LHCN-M2 (cell line): ENCODE measurements at places on chromosomes 3 and 15.
A peak's percentile ranks its signal among the peaks of the same experiment; 100 is the strongest.

DNA sequence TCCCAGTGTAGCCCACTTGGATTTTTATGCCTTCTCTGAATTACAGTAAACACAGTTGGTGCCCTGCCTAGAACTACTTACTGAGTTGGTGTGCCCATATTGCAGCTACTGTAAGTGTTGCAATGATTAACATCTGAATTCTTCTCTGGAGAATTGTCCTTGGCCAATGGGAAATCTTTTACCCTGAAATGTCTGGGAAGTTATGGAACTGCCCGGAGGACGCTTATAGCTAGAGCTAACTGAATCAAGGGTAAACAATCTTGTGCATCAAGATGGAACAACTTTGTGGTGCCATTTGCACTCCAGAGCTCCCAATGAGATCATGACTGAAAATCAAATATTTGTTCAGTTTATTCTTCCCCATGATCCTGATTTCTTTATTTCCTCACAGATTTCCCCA is 246.7 kb upstream of the CBLB start:
- DNase-seq, result no peak

DNA sequence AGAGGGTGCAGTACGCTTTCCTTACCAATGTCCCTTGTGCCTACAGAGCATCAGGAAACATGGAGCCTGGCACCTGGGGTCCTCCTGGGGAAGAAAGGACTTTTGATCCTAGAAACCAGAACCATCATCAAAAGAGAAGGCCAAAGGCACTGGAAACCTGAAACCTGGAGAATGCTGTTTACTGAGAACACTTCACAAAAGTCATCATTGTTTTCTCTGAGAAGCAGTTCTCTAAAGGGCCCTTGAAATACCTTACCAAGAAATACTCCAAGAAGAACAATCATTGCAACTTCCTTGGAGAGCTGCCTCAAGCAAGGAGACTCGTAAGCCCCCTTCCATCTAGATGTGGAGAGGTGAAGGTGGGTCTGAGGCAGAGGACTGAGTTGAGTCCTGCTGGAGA is 66.0 kb downstream of the TLE3 start:
- no peak for DNase-seq

- no peak for DNase-seq
These were observed 135.1 kb downstream of the TBL1XR1 start for GRCh38 chr3:177062052-177062732.

- DNase-seq, result no peak
These were observed 139.1 kb upstream of the RAD18 start for GRCh38 chr3:9102240-9102981.

- DNase-seq, result no peak
These were observed 17.4 kb upstream of the RAF1 start for GRCh38 chr3:12681089-12681942.

- no peak for DNase-seq
These were observed 22.3 kb downstream of the C2CD4B start for GRCh38 chr15:62142736-62143135.

DNA sequence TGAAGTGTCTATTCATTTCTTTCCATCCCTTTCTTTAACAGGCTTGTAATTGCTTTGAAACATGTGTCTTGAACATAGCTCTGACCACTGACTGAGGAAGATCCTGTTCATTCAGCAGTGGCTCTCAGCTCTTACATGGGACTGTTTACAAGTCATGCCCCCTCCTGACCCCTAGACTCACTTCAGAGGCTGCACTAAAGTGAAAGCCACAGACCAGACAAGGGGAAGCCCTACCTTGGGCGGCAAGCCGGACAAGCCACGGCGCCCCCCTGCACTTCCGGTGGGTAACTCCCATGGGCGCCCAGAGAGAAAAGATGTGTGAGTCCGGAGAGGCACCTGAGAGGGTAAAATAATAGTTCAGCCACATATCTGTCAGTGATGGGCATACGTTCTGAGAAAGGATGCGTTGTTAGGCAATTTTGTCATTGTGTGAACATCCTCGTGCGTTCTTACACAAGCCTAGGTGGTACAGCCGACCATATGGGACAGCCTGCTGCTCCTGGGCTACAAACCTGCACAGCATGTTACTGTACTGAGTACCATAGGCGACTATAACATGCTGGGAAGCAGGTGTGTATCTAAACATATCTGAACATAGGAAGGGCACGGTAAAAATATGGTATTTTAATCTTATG is 116.2 kb downstream of the CHSY1 start:
- no peak for DNase-seq

GRCh38 chr3:13896473-13897154 is 16.7 kb upstream of the WNT7A start:
- peak; percentile 53 for DNase-seq

GRCh38 chr3:45592405-45592804 is 2.1 kb upstream of the LIMD1 start:
- no peak for DNase-seq

DNA sequence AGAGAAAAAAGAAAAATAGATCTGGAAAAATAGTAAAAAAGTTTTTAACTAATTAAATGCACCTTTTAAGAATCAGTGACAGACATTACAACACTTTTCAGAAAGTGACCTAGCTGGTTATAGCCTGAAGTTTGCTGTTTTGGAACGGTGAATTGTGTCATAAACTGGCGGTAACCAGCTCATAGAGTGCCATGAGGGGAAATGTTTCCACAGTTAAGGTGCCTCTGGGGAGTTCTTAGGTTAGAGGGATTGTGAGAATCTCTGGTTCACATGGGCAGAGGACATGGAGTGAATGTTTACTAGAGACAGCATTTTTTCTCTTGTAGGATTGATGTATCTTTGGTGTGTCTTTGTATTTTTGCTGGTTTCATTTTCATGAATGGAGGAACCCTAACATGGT is 2.8 kb downstream of the TBC1D23 start:
- no peak for DNase-seq

DNA sequence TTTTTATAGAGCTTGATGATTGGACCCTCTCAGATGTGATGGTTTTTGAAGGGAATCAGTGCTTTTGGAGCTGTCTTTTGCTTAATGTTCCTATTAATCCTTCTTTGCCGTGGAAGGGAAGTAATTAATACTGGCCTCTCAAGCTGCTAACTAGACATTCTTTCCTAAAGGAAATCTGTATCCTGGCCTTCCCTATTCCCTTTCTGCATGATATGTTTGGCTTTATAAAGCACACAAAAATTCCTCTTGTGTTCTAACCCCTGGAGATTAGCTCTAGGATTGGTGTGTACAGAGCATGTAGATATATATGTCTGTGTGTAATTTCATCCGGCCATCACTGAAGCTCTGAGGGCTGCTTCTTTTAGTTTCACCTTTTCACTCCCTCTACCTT is 6.9 kb downstream of the ATXN7 start:
- no peak for DNase-seq

GRCh38 chr3:74845081-74845480 is 230.6 kb upstream of the CNTN3 start:
- DNase-seq, result no peak

DNA sequence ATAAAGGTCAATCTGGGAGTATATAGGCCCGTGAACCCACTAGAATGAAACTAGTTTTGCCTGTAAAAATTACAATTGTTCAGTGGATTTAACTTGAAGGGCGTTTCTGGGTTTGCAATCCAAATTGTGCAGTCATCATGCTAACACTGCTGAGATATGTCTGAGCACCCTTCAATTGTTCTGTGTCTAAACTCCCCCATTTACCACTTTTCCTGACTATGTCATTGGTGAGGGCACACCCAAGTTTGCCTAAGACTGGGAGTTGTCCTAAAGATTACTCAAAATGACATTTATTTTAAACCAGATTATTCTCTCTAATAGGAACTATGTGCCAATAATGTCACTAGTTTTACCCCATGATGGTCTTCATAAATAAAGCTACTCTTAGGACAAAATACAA is 54.6 kb downstream of the EMC4 start:
- DNase-seq, result no peak

- peak; percentile 13 for DNase-seq
These were observed 25.5 kb downstream of the PGPEP1L start for GRCh38 chr15:98981851-98982722.

DNA sequence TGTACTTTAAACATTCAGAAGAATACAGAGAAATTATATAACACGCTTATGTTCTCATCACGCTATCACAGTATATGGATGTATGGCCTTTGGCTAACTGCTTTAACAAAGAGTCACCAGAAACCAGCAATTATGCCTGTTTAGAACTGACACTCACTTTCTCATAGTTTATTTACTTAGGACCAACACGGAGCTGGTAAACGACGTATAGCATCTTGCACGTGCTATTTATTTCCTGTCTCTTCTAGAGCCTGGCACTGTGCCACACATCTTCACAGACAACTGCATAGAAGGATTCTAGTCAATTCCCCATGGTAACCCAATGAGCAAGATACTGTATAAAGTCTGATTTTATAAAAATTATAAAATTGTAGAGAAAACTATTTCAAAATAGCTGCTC is 43.6 kb downstream of the TBC1D2B start:
- no peak for DNase-seq

GRCh38 chr15:82129149-82129692 is 83.4 kb upstream of the MEX3B start:
- no peak for DNase-seq

GRCh38 chr3:61673651-61674050 is 112.3 kb downstream of the PTPRG start:
- no peak for DNase-seq

DNA sequence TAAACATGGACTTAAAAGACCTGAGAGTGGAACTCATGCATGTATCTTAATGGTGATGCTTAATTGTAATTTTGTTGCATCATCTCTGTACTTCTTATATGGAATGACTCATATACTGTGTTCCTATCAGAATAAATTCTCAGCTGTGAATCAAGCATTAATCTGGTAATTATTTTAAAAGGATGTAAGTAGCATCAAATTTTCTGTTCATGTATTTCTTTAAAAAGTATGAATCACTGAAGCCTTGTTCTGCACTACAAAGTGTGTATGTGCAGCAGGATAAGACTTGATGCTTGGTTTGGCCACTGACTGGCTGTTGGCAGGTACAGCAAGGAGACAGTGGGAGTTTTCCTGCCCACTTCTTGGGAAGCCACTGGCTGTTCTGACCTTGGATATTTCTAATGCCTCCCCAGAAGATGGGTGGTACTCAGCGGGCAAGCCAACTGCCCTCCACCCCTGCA is 123.9 kb downstream of the ANO10 start:
- peak; percentile 22 for DNase-seq

DNA sequence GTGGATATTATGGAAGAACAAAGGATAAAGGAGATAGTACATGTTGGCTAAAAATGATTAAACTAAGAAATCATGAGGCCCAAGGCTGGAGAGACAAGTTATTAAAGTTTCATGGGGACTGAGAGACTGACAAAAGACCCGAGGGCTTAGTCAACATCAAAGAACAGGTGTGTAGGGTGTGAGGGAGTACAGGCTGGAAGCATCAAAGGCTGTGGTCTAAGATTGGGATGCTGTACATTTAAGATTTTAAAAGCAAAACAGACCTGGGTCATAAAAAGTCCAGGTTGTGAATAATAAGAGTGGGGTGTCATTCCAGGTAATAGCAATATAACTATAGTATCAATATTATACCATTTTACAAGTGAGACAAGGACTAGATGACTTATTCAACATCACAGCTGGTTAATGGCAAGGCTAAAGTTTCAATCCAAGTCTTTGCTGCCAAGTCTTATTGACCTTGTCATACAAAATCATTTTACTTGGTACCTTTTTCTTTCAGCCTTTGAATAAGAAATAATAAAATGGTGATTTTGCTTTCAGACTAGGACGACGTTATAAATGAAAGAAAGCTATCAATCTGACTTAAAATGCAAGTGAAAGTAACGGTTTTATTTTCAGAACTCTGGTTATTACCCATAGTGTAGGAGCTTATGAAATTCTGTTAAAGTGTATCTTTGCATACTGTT is 211.6 kb downstream of the TNIK start:
- no peak for DNase-seq

DNA sequence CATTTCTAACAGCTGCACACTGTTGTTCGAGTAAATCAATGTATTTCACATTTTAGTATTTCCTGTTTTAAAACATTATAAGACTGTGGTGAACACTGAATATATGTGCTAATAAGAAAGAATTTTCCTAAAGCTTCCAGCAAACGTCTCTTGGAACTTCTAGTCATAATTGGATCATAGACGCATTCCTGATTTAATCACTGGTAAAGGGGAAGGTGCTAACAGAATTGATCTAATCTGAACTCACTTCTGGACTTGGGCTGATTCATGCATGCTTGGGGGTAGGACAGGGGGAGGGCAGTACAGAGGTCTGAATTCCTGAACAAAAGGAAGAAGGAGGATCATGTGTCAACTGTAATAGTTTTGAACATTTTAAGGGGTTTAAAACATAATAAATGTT is 7.3 kb upstream of the LEKR1 start:
- DNase-seq, result peak; percentile 91
